ENCODE measurements at places on chromosomes 2 and 18.

DNA sequence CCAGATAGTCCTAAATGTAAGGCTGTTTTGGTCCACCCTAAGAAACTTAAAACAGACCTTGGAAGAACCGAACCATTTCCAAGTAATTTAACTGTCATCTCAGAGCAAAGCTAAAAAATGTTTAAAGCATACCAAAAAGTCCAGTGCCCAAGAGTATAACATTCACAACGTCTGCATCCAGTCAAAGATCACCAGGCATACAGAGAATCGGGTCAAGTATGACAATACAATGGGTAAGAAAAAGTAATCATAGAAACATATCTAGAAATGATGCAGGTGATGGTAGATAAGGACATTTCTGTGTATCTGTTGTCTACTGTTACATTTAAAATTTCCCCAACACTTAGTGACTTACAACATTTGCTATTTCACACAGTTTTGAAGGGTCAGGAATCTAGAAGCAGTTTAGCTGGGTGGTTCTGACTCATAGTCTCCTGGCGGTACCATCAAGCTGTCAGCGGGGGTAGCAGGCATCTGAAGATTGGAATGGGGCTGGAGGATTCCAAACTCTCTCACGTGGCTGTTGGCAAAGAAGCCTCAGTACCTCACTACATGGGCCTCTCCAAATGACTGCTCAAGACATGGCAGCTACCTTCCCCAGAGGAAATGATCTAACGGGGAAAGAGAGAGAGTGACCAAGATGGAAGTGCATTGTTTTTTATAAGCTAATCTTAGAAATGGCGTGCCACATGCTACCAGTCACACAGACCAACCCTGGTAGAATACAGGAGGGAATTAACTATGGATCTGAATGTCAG, 36.6 kb upstream of the DYNC2LI1 start:
- DNase-seq = no peak

DNA sequence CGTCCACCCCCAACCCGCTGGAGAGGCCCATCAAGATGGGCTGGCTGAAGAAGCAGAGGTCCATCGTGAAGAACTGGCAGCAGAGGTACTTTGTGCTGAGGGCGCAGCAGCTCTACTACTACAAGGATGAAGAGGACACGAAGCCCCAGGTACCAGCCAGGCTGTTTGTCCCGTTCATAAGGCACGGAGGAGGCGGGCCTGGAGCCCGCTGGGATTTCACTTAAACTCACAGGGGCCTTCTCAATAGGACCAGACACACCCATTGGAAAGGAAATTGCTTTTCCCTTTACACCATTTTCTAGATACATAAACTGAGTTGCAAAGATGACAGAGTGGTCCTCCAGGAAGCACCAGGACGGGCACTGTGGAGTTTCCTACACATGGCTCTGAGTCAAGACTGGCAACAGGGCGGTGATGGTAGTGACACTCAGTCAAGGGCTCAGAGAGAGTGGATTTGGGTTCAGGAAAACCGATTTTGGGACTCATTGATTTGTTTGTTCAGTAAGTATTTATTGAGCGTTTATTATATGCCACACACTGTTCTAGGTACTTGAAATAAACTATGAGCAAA, 40.7 kb downstream of the ARHGAP25 start:
- DNase-seq = no peak

GRCh38 chr2:191262436-191262835, 17.2 kb downstream of the MYO1B start:
- DNase-seq = no peak

- no peak for DNase-seq
Observed at GRCh38 chr2:28647682-28648081, 103.9 kb upstream of the PPP1CB start.

DNA sequence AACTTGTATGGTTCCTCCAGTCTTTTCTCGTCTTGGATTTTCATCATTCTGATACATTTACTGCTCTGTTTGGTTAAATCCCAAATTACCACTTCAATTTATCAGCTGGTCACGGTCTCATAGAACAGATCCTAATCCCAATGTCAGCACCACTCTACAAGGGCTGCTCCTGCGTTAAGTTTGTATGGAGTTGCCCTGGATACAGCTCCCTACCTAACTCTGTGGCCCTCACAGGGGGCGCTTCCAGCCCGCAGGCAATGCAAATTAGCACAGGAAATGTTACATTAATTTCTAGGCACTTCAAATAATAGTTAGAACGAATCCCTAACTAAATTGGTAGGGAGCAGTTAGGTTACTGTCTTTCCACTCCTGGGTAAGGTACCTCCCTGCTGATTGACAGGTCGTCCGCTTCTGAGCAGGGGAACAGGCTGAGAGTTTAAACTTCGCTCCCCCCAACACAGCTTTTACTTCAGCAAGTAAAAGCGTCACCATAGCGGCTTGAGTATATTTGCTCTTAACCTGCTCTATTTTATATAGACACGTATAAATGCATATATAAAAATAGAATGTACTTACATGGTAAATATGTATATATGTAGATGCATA, 238.5 kb upstream of the FANCL start:
- DNase-seq = no peak

DNA sequence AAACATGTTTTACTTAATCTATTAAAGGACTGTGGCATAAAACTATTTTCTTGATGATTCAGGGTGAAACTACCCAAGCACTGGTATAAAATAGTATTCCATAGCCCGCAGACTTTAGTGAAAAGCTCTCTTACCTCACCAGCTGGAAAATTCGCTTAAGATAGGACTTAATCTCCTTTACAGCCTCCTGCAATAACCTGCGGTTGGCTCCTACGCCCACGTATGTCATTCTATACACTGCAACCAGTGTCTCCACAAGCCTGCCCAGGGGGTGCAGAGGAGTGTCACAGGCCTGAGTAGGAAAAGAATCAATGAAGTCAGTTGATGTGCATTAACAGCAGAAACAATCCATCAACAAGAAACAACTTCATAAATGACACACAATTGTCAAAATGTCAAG, 11.3 kb upstream of the MPP4 start:
- DNase-seq = no peak

DNA sequence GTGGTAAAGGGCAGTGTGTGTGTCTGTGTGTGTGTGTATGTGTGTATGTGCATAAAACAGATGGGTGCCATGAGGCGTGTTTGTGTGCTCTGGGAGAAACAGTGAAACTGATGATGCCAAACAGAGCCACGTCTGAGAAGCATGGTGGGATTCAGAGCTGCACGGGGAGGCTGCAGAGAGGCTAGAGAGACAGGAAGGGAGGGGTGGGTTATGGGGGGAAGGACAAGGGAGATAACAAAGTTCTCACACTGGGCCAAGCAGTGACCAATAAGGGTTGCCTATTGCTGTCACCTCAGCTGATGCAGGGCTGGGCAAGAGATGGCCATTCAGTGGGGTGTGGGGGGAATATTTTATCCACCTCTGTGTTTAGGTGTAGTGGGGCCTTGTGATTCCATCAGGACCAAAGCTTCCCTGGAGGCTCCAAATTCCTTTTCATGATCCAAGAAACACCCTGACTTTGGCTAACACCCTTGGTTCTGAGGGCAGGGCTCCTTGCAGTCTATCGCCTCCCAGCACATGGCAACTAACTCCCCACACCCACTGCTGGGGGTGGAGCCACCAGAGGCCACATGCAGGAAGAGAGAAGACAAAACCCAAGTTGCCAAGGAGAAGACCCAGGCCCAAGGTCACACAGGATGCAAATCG, 54.2 kb upstream of the POMC start:
- no peak for DNase-seq

DNA sequence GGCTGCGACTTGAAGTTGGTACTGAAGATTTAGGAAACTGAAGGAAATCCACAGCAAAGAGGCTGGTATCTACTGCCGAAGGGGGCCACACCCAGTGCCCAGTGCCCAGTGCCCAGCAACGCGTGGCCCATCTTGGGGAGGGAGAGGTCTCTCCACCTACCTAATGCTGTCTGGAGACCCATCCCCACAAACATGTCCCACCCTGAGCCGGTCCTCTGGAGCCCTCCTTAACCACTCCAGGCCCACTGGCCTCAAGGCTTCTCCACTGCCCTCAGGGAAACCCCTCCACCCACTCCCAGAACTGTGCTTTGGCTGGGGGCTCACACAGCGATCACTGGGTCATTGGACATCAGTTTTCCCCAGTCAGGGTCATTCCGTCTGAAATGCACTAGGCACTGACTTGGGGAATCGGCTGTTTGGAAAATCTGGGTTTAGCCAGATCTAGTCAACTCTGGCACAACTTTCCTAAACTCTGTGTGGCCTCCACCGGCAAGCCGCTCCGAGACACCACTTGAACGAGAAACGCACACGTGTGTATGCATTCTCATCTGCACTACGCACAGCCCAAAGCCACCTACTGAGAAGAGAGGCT, 20.1 kb downstream of the GPR55 start:
- no peak for DNase-seq

DNA sequence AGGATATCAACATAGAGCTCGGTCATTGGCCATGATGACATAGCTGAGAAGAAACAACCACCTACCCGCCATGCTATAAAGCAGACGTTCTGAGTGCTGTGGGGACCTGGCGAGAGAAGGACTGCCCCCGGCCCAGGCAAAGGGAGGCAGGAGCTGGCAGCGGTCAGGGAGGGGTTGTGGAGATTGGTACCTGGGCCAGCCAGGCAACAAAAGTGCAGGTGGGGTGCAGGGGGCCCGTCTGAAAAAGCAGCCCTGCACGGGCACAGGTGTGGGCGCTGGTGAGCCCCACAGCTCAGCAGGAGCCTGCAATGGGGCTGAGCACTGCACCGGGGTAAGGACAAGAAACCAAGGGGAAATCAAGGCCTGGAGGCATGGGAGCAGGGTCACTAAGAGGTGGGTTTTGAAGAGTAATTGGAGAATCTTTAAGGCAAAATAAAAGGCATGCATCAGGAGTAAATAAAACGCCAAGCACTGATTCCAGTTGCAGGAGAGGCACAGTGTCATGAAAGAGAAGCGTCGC, 464.0 kb downstream of the EIPR1 start:
- no peak for DNase-seq

GRCh38 chr2:164934401-164935117, 20.8 kb downstream of the SLC38A11 start:
- no peak for DNase-seq

- no peak for DNase-seq
Observed at GRCh38 chr2:216622526-216622925, 10.7 kb upstream of the IGFBP2 start.

DNA sequence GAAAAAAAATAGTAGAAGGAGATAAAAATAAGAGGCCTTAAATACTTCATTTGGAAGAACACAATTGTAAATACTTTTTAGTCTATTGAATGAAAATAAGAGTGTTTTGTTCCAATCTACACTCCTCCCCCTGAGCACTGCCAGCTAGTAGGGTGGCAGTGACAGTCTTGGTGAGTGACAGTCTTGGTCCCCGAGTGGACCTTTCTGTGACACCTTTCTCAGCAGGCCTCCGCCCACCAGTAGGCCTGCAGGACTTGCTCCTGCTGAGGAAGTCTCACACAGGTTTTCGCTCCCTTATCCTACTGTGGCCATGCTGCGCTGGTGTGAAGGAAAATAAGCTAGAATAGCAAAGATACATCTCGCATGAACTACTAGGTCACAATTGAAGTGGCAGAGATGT, 666.8 kb downstream of the NR4A2 start:
- DNase-seq = no peak

- no peak for DNase-seq
Observed at GRCh38 chr2:237199577-237199976, 113.9 kb downstream of the COPS8 start.

DNA sequence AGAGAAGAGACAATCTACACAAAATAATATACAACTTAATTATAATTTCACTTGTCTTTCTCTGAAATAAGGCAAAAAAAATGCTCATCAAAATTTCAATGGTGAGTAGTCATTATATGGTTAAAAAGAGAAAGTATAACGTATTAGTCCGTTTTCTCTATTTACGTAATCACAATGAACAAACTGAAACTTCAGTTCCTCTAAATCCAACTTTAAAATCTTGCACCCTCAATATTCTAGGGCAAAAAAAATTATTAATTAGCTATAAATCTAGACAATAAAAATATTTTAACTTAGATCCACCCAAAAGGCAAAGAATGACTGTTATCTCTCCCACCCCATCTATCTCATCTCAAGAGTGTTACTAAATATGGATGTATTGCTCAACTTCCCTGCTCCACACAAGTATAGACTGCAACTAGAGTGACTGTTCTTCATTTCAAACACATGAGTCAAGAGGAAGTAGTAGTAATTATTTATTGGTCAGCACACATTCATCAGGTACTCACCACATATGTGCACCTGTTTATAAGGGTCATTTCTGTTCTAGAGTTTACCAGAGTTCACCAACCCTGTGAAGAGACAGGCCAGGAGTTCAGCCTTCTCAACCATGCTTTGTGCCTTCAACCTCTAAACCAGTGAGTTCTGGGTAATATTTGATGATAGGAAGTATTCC, 36.4 kb downstream of the STK39 start:
- DNase-seq = no peak

Data from T-helper 1 cell (primary cell).